ENCODE measurements at places on chromosomes 2 and 18. TPM values are rescaled to one million over a fixed set of nuclear protein-coding genes. Genes with fewer than 3 reads are reported as not detected.

The IGFBP5 gene
- total RNA-seq: 10.0 TPM

GRCh38 chr2:152370783-152371182 is 35.8 kb downstream of the FMNL2 start:
- no peak for DNase-seq

The ANKRD30B gene
- not detected for total RNA-seq

DNA sequence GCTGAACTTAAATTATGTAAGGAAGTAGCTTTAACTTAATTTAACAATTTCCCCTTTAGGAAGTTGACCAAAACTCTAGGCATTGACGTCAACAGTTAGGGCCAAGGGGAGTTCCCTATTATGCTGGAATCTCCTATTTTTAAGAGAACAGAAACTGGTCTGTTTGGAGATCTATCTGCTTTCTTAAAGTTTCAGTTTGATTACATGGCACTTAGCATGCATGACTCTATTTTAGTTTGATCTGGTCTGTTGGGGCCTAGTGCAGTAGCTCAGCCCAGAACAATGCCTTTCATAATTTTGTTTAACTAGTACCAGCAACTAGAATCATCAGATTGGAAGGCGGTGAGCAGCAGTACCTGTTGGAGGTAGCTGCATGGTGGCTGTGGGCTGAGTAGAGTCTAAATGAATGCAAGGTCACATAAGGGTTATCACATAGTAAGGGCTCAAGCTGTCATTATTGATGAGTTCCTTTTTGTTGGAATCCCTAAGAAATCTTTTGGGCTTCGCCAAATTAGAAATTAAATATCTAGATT is 60.5 kb upstream of the ZNG1B start:
- no peak for DNase-seq

The ELOA2 gene
- total RNA-seq: not detected

DNA sequence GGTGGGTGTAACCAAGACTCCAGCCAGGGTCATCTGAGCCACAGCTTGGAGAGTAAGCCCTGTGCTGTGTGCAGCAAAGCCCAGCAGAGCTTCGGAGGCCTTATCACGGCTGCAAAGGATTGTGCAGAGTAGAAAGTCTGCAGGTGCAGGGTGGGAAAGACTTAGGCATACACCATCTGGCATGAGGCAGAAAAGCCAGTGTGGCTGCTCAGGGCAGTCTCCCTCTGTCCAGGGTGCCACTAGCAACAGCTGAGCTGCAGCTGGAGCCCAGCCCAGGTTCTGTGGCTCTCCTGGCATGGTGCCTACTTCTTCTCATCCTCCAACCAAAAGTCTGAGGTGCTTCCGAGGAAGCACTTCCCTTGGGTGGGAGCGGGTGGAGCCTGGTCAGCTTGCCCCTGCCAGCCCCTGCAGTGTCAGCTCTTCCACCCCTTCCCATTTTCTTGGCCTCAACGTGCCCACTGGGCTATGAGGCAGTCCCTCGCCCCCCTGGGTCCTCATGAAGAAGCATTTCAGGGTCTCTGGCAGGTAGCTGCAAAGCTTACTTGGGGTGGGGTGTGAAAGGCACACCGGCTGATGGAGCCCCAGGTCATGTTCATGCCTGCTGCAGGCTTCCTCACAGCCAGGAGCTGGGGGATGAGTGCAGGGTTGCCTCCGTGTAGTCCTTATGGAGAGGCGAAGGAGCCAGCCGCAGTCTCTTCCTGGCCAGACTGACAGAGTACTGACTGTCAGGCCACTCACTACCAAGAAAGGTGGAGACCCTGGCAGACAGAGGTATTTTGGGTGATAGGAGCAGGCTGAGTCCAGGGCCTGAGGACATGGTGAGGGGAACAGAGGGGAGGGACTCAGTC is 4.8 kb downstream of the AMER3 start:
- DNase-seq: no peak

GRCh38 chr2:86072271-86072858 is 33.3 kb downstream of the POLR1A start:
- no peak for DNase-seq

- no peak for DNase-seq
Observed at GRCh38 chr2:64283641-64284361, 139.6 kb upstream of the PELI1 start.

- peak; percentile 20 for DNase-seq
Observed at GRCh38 chr2:112582314-112582746, 2.1 kb upstream of the CHCHD5 start.

The GPBAR1 gene
- total RNA-seq: 0.20 TPM

The MOGAT1 gene
- 0.35 TPM for total RNA-seq

- DNase-seq: no peak
Observed at GRCh38 chr2:240620859-240621258, 4.4 kb upstream of the GPR35 start.

DNA sequence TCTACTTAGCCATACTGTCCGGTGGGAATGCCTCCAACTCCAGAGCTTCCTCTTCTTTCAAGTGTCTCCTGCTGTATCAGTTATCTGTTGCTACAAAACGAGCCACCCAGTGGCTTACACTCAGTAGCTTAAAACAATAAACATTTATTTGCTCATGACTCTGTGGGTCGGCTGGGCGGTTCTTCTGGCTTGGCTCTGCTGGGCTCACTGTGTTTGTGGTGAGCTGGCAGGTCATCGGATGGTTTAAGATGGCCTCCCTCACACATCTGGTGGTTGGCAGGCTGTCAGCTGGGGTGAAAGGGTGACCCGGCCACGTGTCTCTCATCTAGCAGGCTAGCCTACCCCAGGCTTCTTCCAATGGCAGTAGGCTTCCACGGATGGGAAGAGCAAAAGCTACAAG is 122.4 kb upstream of the SLC1A4 start:
- peak; percentile 40 for DNase-seq

Data from PC-9 (cell line).